ENCODE measurements at places on chromosomes 6 and 20. TPM values are rescaled to one million over a fixed set of nuclear protein-coding genes. Genes with fewer than 3 reads are reported as not detected.

NHLRC1 gene
- total RNA-seq = 1.0 TPM

XPO5 gene
- 19.7 TPM for total RNA-seq

DNA sequence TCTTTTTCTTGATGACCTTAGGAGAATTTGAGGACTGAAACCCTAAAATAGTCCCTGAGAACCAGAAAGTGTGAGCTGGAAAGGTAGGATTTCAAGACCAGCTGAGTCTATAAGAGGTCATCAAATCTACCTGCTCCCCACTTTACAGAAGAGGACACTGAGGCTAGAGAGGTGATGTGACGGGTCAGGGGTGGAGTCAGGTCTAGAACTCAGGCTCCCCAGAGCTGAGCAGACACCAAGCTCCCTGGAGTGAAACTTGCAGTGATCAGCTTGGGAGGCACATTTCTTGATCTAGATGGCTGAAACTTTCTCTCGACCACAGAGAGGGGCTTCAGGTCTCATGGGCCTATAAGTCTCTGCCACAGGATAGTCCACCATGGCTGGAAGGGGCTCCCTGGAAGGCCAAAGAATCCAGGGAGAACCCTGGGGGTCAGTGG, 55.1 kb downstream of the HNF4A start:
- no peak for DNase-seq

DNA sequence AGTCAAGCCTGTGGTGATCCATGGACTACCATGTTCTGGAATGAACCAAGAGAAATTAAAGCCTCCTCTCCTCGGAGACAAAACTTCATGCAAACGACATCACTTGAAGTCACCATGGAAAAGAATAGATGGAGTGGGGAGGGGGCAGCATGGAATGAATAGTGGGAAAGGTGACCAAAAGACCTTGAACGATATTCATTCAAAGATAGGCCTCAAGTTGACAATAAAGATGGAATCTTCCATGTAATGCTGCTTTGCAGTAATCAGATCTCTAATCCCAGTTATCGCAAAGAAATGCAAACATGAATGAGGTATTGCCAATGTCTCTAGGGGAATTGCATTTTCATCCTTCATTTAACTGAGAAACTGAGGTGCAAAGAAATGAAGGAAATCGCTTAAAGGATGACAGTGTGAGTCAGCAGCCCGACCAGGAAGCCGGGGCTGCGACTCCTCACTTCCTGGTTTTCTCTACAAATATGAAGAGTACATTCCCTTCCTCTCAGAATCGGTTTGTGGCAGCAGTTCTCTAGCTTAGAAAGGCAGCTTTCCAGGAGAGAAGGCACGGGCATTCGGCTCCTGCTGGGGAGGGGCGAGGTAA, 65.6 kb upstream of the RREB1 start:
- no peak for DNase-seq

- DNase-seq = no peak
Measured at GRCh38 chr6:50995036-50995435, 176.4 kb downstream of the TFAP2B start.

- peak; percentile 56 for DNase-seq
Measured at GRCh38 chr6:37038292-37039198, 33.1 kb downstream of the FGD2 start.

DNA sequence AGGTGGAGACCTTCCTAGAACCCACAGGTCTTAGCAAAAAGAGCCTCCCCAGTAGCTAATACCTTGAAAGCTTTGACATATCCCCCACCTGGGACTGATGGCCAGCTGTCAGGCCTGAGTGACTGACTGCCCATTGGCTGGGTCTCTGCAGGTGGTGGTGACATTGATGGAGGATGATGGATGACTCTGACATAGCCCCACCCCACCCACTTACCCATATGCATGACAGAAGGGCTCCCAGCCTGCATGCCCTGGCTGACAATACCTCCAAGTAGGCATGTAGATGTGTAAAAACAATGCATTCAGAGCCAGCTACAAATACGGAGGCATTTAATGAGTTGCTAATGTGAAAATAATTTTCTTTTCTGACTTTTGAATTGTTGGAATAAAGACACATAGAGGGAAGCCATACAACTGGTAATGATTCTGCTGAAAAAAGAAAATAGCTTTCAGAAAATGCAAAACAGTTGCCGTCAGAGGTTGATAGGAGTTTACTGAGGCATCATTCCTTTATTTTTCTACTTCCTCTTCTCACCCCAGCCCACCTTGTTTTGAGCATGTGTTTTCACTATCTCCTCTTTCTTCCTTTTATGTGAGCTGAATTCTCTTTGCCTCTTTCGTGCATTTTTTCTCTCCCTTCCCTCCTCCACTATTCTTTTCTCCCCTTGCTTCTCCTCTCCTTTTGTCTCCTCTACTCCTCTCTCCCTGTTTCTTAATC, 70.6 kb downstream of the OLIG3 start:
- no peak for DNase-seq

GRCh38 chr20:42155586-42155985, 537.4 kb upstream of the CHD6 start:
- no peak for DNase-seq

GRCh38 chr6:138001750-138002349, 105.4 kb downstream of the PERP start:
- no peak for DNase-seq

DNA sequence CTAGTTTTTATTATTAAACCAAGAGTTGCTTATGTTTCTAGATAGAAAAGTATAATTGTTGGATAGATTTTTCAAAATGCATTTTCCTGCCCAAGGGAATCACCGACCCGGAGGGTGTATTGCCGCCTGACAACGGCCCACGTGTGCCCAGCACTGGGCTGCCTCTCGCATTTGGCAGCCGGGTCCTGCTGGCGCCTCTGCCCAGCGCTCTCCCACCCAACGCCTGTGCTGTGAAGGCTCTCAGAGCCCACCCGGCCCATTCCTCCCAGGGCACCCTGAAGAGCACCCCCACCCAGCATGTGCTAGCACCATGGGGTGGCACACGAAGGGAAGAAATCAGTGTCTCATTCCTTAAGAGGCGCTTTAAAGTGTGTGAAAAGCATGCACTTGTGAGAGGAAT, 88.3 kb upstream of the AFDN start:
- DNase-seq = no peak

GRCh38 chr20:13610184-13610583, 28.5 kb downstream of the TASP1 start:
- DNase-seq = no peak
